ENCODE measurements at places on chromosomes 12 and 14. TPM values are rescaled to one million over a fixed set of nuclear protein-coding genes. Genes with fewer than 3 reads are reported as not detected.

Gene TCL1A
- 14.9 TPM for total RNA-seq

DNA sequence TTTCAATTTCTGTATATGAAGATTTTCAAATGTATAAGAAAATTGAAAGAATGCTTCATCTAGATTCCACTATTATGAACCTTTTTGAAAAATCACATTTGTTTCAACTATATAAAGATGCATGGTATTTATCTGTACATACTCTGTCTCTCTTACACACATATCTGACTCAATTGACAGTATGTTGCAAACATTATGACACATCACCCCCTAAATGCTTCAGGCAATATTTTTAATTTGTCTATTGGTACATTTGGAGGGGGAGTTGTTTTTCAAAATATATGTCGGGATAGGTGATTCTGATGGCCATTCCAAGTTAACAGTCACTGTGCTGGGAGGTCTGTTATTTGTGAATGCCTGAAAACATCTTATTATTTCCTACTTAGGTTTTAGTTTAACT lies 14.4 kb downstream of the PCNX1 start:
- no peak for DNase-seq

Gene GPR65
- 1.7 TPM for total RNA-seq

Gene VSIG10
- total RNA-seq: 165 TPM

DNA sequence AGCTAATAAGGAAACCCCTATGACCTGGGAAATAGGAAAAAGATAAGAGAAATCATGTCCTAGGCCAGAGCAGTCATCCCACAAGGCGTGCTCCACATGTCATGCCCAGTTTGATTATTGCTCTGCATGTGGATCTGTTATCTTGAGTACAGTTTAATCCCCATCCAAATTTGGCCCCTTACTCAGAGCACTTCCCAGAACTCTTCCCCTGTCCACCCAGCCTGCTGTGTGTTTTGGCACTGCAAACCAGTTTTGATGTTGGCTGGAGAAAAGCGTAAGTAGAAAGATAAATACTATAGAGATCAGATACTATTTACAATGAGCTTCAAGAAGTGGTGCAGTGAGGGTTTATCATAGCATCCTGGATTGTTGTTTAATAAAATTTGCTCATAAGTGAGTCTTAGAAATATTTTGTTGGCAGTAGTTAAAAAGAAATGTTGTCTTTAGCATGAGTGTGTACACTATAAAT lies 83.8 kb downstream of the PTPRB start:
- no peak for DNase-seq

Gene PTPN21
- total RNA-seq: 17.9 TPM

DNA sequence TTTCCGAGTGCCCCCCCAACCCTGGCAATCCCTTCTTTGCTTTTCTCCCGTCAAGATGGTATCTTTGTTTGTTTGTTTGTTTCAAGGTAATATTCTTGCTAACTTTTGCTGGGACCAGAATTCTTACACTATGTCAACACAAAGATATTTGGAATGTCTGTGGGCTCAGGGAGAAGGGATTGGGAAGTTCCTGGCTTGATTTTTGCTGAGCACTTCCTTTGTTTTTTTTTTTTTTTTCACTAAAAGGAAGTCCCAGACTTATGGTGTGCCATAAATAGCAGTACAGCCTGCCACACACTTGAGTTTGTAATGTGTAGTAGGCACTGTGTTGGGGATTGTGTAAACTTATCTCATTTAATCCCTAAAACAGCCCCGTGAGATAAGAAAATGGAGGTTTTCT lies 11.2 kb upstream of the RNU6-7 start:
- no peak for DNase-seq

Gene POTEM
- not detected for total RNA-seq
